GM12865 (cell line): ENCODE measurements at places on chromosomes 12 and 14.

DNA sequence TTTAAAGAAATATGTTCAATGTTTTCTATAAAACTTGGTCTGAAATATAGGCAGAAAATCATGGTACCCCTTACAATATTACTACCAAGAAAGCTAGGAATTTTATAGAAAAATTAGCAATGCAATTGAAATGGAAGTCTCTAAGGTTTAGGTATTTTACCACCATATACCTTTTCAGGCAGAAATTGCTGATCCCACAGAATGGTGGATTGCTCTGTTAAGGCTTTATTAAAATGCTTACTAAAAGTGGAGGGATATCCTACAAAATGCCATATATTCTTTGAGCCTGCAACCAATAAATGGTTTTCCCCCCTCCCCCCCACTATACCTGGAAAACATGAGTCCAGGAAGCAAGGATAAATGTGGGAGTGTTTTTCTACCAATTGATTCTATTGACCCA is 718.1 kb upstream of the NOVA1 start:
- DNase-seq: no peak

- DNase-seq: no peak
Measured at GRCh38 chr12:43337571-43338444, 214.2 kb downstream of the ADAMTS20 start.

DNA sequence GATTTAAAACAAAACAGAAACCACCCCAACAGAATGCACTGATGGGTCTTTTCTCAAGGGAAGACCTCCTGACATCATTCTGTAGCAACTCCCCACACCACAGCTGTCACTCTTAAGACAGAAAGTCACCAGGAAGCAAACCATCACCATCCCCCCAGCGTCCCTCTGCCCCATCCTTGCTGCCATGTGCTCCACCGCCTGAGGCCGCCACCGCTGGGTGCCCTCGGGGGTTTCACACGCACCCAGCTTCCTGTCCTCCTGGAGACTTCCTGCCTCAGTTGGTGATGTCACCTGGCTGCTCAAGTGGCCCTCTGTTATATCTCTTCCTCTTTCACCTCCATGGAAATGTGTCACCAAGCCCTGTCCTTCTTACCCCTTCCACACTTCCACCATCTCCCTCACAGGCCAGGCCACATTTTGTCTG is 71.4 kb upstream of the GPR68 start:
- DNase-seq: peak; percentile 96

DNA sequence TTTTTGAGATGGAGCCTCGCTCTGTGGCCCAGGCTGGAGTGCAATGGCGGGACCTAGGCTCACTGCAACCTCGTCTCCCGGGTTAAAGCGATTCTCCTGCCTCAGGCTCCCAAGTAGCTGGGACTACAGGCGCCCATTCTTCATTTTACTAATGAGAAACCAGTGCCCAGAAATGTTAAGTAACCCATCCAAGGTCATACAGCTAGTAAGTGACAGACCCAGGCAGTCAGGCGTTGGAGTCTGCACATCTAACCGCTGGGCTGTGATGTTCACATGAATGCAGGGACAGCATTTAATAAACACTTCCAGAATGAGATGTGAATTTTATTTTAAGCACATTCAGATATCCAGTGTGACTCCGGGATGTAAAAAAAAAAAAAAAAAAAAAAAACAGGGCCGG is 1.3 kb upstream of the TRIP11 start:
- no peak for DNase-seq

GRCh38 chr14:70886421-70887206 is 20.6 kb upstream of the PCNX1 start:
- DNase-seq: peak; percentile 93

- no peak for DNase-seq
Measured at GRCh38 chr12:130547480-130548155, 168.5 kb downstream of the RIMBP2 start.

DNA sequence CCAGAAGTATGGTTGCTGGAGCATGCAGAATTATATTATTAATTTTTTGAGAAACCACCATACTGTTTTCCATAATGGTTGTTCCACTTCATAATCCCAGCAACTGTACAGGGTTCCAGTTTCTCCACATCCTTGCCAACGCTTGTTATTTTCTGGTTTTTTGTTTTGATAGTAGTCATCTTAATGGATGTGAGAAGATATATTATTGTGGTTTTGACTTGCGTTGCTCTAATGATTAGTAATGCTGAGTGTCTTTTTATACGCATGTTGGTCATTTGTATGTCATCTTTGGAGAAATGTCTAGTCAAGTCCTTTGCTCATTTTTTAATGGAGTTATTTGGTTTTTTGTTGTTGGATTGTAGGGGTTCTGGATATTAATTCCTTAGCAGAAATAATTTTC is 58.1 kb downstream of the DAAM1 start:
- DNase-seq: no peak
